ENCODE measurements at places on chromosomes 2 and 18.

DNA sequence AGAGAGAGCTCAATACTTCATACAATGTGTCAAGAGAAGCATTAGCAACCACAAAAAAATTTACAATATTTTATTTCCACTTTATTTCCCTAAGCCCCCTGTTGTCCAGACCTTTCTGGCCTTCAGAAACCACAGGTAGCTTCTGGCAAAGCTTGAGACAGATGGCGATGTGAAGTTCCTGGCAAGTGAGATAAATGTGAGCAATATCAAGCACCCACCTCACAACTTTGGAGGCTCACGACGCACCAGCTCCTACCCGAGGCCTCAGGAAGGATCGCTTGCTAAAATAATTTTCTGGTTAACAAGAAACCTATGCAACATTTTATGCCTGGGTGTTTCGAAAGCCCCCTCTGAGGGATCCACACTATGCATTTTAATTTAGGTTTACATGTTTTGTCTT is 158.1 kb upstream of the CHAC2 start:
- H3K36me3 ChIP-seq = no peaks in the 10 kb centered on the region
- no peak overlapping the region for H3K27ac ChIP-seq
- H3K27me3 ChIP-seq = no peaks in the 10 kb centered on the region
- H3K4me3 ChIP-seq = no peak overlapping the region
- DNase-seq = no peak

DNA sequence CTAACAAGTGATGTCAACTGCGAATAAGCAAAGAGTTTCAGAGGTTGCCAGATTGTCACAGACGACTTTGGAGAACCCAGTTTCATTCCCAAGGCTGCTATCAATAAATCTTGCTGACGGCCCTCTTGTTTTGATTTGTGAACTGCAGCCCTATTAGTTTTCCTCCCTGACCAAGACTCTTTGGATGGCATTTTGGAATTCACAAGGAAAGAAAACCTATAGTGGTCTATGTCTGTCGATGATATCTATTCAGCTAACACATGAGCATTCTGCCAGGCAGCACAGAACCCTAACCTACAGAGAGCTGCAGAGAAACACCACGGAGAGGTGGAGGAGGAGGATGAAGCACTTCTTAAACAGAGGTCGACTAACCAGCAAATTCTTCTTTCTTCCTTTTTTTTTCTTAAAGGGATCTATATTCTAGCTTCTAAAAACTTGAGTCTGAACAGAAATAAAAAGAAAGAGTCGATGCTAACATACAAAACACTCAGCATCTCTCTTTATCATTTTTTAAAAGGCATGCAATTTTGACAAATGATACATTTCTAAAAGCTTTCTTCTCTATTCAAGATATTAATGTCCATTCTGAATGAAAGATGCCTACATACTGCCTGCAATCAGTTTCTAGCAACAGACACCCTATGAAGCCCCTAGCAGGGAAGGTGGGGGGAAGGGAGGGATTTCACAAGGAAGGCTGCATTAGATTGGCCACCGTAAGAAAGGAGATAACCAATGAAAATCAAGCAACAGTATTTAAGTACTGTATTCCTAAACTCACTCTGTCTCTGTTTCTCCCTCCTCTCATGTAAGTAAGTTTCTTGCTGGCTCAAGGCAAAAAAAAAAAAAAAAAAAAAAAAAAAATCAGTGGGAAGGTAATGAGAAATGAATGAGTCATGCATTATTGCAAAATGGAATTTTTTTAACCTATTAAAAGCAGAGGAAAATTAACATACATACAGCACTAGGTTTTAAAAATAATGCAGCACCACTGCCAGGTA is 83.0 kb upstream of the CHRNA1 start:
- no peaks in the 10 kb centered on the region for H3K27me3 ChIP-seq
- H3K27ac ChIP-seq = no peak overlapping the region
- H3K4me3 ChIP-seq = no peak overlapping the region
- no peaks in the 10 kb centered on the region for H3K36me3 ChIP-seq

DNA sequence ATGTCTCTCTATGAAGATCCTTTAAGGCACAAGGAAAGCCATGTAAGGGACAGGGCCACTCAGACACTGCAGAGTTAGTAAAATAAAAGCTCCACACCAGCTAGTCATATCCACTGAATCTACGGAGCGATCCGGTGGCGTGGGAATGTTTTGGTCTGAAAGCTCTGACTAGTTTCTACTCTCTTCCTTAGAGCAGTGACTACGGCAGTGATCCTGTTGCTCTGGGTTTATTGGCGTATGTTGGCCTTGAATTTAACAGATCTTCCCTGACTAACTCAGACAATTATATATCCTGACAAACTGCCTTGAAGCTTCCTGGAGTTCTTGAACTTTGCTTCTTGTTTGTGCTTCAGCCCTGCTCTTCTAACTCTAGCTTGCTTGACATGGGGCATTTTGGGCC is 115.3 kb upstream of the FZD5 start:
- H3K4me3 ChIP-seq = no peak overlapping the region
- H3K4me1 ChIP-seq = no peaks in the 10 kb centered on the region
- no peak overlapping the region for H3K27ac ChIP-seq

DNA sequence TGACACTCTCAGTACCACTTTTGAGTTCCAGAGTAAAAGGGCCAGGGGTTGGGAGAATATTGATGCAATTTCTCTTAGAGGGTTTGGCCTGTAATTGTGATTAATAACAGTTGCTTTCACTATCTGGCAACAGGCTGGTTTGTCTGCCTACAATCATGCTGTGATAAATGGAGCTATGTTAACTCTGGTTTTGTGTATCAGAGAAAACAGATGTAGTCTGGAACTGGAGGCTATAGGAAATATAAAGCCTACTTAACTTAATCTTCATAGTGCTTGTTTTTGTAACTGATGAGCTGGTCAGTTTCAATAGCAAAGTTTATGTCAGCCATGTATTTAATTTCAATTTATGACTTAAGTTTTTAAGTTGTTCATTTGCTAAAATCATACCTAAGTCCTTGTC is 138.0 kb downstream of the AGPS start:
- peak overlapping the region; percentile 10 for H3K27ac ChIP-seq
- DNase-seq = no peak
- no peak overlapping the region for H3K4me3 ChIP-seq

DNA sequence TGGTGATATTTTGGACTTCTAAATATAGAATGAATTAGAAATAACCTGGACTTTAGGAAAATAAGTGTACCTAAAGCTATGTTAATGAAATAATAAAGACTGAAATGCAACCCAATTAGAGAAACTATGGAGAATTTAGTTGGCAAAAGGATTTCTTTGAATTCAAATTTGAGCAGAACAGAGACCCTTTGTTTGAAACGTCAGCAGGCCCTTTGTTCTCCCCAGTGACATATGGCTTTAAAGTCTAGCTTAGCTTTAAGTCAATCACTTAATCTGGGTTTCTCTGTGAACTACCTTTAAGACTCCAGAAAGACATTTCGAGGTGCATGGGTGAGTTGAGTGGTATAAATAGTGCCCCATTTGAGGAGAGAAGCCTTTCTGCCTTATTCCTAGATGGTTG is 130.5 kb upstream of the CREB1 start:
- DNase-seq = no peak
- H3K36me3 ChIP-seq = no peaks in the 10 kb centered on the region
- no peak overlapping the region for H3K4me3 ChIP-seq
- H3K27me3 ChIP-seq = no peaks in the 10 kb centered on the region
- H3K27ac ChIP-seq = no peak overlapping the region
- no peaks in the 10 kb centered on the region for H3K4me1 ChIP-seq

Data from pancreas (tissue), 10 donors.